ENCODE measurements at places on chromosomes 5 and 9. TPM values are rescaled to one million over a fixed set of nuclear protein-coding genes. Genes with fewer than 3 reads are reported as not detected.

DNA sequence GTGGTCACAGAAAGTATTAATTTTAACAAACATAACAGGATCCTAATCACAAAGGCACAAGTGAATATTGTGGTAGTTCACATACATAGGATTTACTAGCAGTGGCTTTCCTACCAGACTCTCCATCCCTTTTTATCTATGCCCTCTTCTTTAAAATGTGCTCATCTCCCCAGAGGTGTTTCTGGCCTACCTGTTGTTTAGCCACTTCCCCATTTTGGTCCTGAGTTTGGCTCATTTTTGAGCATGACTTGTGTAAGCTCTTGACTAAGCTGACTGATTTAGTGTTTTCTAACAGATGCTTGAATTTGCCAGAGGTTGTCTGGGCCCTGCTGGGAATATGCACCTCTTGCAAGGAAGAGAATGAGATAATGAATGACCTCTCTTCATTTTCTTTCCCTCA, 517.7 kb upstream of the CLINT1 start:
- no peak for DNase-seq

- peak; percentile 77 for DNase-seq
Measured at GRCh38 chr5:96220610-96221390, 212.2 kb downstream of the PCSK1 start.

GRCh38 chr9:96644137-96644536, 11.0 kb downstream of the PRXL2C start:
- no peak for DNase-seq

- no peak for DNase-seq
Measured at GRCh38 chr5:131357739-131358561, 94.1 kb downstream of the CDC42SE2 start.

The PCDHB13 gene
- 0.18 TPM for total RNA-seq

The PCDHGA11 gene
- total RNA-seq = 5.4 TPM

The GPR151 gene
- total RNA-seq = not detected

The GABRP gene
- not detected for total RNA-seq

Measured in IMR-90 (cell line).